ENCODE measurements at places on chromosomes 1 and 21.

DNA sequence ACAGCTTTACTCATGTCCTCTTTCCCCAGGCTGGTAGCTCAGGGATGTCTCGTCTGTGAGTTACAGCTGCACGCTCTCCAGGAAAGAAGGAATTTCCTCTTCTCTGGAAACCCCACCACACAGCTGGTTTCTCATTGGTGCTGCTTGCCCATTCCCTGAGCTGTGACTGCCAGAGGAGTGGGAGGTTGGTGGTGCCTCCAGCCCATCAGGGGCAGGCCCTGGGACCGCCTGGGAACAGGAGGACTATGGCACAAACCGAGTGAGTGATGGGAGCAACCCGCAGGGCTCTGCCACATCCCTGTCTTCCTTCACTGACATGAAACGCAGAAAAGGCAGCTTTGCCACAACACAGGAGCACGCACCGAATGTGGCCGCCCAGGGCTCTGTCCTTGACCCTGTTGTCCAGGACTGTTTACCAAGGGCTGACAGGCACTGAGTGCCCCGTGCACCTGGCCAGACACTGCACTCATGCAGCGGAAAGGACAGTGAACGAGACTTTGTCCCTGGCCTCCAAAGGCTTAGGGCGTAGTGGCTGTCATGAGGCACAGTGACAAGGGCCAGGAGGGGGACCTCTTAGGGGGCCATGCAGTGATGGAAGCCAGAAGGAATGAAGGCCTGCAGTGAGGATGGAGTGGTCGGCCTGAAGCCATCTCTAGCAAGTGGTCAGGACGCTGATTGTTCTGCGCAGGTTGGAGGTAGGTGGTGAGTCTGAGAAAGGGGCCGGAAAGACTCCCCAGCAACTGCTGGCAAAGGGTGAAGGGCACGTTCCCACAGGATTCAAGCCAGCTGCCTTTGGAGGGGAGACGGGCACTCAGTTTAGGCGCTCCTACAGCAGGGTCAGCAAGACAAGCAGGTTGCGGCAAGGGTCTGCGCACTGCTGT, 1.7 kb upstream of the CCNL2 start:
- no peak for DNase-seq

DNA sequence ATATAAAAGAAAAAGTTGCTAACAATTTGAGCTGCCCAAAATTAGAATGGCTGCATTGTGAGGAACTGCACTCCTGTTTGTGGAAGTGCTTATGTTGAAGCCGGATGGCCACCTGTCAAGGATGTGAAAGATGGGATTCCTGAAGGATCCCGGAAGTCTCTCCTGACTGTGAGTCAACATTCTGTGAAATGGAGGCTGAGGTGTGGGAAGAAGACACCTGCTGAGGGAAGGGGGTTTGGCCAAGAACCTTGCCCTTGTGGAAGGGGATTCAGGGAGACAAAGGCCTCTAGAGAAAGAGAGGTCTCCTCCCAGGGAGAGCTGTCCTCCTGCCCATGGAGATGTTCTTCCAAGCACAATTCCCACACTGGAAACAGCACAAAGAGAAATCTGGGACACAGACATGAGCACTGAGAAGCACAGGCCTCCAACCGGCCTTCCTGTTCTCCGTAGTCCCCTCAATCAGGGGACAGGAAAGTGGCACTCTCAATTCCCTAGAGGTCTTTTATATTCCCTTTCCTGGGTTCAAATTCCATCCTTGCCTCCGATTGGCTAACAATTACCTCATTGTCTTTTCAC, 70.5 kb downstream of the CD2 start:
- DNase-seq, result no peak

GRCh38 chr1:55313903-55314302, 98.7 kb upstream of the USP24 start:
- no peak for DNase-seq

- DNase-seq, result no peak
Measured at GRCh38 chr1:235892734-235893413, 26.2 kb upstream of the LYST start.

DNA sequence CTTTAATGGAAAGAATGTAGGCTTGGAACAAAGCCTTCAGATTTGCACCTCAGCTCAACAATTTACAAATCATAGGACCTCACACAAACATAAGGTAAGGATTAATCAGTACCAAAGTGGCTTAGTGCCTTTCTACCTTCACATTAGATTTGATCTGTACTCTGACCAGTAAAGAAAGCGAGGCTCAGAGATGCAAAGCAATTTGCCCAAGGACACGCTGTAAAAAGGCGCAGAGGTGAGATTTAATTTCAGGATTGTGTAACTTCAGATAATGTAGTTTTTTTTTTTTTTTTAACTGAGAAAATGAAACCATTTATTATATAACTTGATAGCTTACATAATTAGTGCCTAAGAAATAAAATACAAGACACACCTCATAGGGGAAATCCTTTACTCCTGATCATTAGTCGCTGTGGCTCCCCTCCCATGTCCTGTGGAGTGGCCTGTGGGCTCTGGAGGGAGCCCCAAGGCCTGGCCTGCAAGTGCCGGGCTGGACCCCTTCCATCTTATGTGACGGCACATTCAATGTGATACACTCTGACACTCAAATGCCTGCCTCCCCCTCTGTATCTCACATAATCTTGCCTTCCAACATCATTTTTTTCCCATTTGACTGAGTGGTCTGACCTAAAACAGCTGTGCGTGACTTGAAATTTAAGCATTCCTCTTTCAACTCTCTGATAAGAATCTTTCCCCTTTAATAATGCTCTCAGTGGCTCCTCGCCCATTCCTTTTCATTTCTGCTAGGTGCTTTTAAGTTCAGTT, 426.5 kb upstream of the DAB1 start:
- no peak for DNase-seq

DNA sequence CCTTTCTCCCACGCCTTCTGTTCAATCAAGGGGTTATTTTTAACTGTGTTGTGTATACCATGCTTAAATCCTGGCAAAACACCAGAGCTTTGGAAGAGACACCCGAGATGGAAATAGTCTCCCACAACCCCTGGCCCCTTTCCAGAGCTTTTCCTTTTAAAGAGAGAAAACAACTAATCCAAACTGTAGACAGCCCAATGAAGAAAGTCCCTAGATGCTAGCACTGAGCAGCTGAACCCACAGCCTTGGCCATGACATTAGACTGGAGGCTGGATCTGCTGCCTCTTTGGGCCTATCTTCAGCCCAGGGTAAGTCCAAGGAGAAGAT, 64.9 kb upstream of the ARTN start:
- DNase-seq, result no peak
